ENCODE measurements at places on chromosomes 5 and 9.

GRCh38 chr5:169001394-169001793 is 299.5 kb downstream of the SLIT3 start:
- no peak for DNase-seq

GRCh38 chr9:112921549-112921948 is 30.9 kb upstream of the SLC46A2 start:
- DNase-seq = no peak

DNA sequence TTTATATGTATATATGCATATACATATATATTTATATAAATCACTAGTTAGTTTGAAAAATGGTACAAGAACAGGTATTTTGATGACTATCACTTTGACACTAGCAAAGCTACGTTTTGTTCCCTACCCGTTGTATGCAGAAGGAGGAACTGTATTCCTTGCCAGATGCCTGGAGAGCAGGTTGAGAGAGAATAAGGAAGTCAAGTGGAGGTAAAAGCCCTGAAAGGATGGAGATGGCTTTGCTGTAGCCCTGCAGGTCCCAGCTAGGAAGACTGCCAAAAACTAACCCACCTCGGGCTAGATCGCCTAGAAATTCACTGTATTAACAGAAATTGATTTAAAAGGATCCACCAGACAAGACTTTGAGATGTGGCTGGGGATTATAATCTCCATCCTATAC is 229.3 kb downstream of the RFX3 start:
- no peak for DNase-seq

DNA sequence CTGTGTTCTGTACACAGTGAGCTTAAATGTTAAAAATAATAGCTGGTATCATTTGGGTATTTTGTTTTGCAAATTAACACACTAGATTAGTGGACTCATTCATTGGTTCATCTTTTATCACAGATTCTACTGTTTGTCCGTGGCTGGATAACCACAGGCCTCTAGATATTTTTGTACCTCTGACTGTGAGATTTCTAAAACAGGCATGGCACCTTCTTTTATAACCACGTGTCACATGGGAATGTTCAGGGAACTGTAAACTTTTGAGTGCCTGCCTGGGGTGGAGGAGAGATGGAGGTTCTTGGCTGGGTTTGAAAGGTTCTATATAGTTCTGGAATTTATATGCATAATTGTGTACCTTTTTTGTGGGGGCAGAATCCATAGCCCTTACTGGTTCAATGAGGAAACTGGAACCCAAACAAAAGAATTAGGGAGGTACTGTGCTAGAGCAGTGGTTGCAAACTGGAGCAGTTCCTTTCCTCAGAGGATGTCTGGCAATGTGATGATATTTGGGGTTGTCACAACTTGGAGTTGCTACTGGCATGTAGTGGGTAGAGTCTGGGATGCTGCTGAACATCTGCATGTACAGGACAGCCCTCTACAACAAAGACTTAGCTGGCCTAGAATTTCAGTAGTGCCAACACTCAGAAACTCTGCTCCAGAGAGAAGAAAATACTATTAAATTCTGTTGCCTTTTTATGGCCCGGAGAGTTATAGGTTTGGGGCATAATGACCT is 16.9 kb downstream of the TLE4 start:
- DNase-seq = no peak

DNA sequence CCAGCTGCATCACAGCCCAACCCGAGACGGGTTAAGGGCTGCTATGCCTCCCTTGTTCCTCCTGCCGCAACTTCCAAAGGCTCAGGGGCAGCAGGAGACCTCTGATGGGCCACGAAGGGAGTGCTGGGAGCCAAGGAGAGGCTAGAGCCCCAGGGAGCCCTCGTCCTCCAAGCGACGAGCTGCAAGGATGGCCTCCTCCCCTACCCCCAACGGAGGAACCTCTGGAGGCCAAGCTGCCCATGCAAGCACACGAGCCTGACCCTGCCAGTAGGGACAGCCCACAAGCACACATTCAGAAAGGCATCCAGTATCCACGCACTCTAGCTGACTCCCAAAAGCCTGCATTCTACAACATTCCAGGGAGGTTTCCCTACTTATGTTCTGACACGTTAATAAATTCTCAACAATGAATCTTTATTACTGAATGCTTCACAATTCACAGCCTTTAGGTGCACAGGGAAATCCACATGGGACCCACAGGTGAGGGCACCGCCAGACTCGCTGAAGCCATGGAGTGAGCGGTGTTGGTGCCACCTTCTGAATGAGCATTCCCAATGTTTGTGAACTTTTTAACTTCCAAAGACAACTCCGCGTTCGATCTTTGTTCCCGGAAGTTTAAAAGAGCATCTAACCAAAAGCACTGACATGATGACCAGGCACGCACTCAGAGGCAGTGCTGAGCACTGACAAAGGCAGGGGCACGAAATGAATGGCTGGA is 28.7 kb downstream of the IPPK start:
- no peak for DNase-seq

- no peak for DNase-seq
Measured at GRCh38 chr9:137607141-137607857, 1.8 kb downstream of the ARRDC1 start.

GRCh38 chr5:152105085-152105484 is 180.4 kb upstream of the GLRA1 start:
- DNase-seq = no peak

DNA sequence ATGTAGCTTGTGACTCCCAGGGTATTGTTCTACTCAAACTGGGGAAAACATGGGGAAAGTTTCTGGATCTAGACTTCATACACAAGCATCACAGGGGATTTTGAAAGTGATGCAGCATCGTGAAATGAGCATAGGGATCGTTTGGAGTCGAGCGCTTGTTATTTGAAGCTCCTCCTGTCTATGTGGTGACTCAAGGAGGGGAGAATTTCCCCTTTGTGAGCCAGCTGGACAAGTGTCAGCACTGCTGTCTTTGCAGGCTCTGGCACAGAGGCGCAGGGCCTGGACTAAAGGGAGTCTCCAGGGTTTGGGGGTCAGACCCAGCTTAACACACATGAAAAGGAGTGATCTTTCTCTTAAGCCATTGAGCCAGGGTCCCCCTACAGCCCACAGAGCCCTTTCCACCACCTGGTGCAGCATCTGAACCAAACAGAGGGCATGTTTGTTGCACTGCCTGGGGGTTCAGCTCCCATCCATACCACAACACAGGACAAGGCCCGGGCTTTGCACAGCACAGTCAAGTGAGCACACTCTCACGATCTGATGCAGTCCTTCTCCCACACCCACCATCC is 51.0 kb downstream of the IRF1 start:
- DNase-seq = no peak

GRCh38 chr5:128782446-128782845 is 182.8 kb upstream of the SLC27A6 start:
- no peak for DNase-seq
